ENCODE measurements at places on chromosomes 1 and 21.

- peak; percentile 6 for DNase-seq
Measured at GRCh38 chr1:110433803-110434202, 17.1 kb upstream of the PROK1 start.

DNA sequence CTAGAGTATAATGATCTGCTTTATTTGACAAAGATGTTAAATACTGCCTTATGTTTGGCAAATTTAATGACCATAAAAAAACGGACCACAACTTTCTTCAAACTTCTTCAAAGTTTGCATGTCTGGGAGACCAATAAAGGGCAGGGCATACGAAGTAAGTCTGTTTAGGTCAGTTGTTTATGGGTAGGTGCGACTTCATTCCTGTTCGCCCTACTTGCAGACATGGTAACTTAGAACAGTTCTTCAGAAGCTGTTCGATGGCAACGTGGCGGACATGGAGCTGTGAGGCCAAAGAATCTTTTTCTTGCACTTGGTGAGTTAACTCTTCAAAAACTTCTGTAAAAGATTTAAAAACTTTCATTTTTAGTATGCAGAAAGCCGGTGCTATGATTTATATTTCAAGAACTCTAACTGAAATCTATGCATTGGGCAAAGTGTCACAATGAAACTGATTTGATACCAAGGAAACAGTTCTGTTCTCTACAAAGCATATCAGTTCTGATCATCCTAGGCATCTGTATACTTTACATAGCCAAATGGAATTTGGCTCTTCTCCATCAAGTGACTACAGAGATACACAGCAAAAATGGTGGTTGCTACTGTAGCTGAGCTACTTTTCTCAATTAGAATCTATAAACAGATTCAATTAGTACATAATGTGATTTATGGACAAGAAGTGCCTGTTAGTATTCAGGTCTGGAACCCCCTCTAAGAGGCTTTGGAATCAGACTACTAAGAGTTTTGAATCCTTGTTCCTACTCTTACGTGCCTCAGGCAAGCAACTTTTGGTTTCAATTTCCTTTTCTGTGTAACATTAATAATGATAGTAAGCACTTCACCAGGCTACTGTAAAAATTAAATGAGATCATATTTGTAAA lies 25.7 kb downstream of the C21orf91 start:
- peak; percentile 38 for DNase-seq

GRCh38 chr1:71438626-71439025 lies 357.8 kb upstream of the ZRANB2 start:
- no peak for DNase-seq

GRCh38 chr21:32136546-32136945 lies 142.3 kb downstream of the MIS18A start:
- no peak for DNase-seq

DNA sequence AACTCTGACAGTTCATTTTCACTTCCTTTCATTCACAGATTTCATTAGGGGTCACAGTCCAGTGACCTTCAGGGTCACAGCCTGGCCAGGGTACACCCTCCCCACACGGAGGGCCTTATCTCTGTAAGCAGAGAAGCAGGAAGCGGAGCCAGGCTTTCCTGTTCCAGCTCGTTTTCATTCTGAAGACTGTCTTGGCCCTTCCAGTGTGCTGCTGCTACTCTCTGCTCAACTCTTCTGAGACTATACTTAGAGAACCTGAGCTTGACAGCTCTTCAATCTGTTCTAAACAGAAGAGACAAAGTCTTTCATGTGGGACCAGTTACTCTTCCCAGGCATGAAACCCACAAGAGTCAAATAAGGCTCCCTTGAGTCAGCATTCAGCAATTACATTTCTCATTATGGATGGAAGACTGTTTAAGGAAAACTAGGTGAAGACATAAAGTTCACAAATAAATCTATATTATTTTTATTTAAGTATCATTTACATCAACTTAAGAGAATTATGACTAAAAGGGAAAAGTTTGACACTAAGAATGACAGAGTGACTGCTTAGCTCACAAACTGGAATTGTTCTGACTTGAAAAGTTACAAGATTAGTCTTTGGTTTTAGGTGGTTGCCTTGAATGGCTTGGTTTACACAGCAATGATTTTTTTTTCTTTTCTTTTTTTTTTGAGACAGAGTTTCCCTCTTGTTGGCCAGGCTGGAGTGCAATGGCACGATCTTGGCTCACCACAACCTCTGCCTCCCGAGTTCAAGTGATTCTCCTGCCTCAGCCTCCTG lies 4.8 kb upstream of the TDRD10 start:
- DNase-seq, result peak; percentile 4

- DNase-seq, result peak; percentile 95
Measured at GRCh38 chr1:14970115-14970798, 183.3 kb upstream of the TMEM51 start.

DNA sequence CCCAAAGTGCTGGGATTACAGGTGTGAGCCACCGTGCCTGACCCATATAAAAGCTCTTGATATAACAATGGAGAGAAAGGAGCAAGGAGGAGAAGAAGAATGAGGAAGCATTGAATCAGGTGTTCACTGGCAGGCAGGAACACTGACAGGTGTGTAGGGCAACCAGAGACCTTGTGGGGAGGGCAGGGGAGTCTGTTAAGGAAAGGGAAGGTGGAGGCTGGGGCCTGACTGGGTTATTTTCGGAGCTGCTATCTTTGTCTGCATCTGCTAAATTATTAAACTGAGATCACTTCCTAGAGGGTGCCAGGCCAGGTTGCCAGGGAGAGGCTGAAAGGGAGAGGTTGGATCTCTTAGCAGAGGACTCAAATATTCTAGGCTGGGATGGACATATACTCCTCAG lies 6.8 kb upstream of the TRNP1 start:
- DNase-seq, result no peak

DNA sequence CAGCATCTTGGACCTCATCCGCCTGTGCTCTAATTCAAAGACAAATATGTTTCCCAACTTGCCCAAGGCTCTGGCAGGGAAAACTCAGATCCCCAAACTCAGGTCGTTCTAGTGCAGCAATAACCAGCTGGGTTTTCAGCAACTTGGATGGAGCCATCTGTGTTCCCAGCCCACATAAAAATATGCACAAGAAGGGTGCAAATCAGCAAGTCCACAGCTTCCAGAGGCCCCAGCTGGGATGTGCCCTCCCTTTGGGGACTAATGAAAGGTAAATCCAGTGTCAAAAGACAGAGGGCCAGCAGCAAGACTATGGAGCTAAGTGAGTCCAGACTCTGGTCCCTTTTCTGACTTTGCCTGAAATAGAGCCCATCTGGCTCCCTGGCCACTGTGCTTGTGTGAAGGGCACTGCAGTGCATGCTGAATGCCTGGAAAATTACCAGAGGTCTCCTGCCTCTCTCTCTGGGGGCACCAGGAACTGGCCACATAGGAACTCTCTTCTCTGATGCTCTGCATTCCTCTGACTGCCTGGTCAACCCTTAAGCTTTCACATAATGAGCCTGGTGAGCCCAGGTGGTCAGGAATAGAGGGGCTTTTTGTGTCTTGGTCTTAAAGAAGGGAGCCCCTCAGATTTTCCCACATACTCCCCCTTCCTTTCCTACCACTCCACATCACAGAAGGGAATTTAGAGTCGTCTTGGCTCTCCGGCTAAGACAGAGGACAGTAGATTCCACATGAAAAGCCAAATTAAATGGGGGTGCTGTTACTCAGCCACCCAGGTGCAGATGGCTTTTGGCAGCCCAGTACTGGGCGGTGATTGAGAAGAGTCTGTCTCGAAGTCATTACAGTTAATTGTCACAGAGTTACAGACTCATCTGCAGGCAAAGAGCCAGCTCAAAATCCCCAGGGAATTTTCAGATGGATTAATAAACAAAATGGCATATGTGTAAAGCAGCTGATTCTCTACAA lies 88.1 kb upstream of the C1orf21 start:
- DNase-seq, result no peak

- no peak for DNase-seq
Measured at GRCh38 chr1:162471290-162471853, 26.2 kb upstream of the UHMK1 start.

DNA sequence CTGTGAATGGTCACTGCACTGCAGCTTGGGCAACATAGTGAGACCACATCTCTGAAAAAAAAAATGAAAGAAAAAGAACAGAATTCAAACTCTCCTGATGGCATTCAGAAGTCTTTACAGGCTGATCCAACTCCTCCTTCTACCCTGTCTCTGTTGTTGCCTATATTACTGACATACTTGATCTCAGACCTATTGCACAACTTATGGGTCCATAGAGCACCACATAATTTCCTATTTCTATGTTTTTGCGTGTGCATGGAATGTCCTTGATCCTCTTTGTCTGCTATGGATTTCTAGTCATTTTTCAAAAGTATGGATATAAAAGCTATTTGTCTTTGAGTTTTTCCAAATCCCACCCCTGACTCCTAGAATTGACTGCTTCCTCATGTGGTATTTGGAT lies 22.4 kb upstream of the CYP2J2 start:
- DNase-seq, result no peak

- no peak for DNase-seq
Measured at GRCh38 chr1:20443703-20444586, 42.1 kb downstream of the CAMK2N1 start.

DNA sequence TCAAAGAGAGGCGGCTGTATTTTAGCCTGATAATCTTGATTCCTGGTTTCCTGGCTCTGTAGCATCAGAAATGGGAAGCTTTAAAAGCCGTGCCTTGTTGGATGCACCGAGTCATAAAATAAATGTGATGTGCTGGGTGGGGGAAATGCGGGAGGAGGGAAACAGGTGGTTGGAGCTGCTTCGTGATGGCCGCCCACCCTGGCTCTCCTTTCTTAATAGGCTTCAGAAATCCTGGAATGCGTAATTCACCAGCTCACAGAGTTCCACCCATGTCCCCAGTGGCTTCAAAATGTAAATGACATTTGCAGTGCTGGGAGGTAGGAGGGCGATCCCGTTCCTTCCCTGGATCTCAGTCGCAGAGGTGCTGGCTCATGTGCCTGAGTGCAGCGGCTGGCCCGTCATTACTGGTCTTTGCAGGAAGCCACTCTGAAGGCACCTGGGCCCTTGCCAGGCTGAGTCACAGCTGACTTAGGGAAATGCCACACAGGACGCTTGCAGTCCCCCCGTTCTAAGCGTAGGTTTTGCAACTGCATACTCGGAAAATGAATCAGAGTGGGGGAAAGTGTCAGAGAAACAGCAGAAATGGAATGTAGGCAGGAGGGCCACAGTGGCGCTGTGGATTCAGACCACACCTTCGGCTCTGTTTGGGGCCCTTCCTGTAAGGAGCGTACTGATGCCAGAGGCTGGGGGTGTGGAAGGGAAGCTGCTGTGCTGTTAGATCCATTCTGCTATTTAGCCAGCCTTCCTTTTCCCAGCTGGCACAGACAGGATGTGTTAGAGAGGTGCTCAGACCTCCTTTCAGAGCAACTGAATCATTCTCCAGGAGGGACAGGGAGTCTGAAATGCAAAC lies 37.6 kb downstream of the GALNT2 start:
- peak; percentile 100 for DNase-seq
